ENCODE measurements at places on chromosomes 2 and 18. TPM values are rescaled to one million over a fixed set of nuclear protein-coding genes. Genes with fewer than 3 reads are reported as not detected.

The MRPS9 gene
- polyA plus RNA-seq: 27.7 TPM

The LDLRAD4 gene
- not detected for polyA plus RNA-seq

The EGR4 gene
- not detected for polyA plus RNA-seq

The CBLN2 gene
- not detected for polyA plus RNA-seq

The SLC4A5 gene
- 0.20 TPM for polyA plus RNA-seq

The DLX2 gene
- 0.44 TPM for polyA plus RNA-seq

The CCDC85A gene
- 1.5 TPM for polyA plus RNA-seq

The FAHD2A gene
- polyA plus RNA-seq: 34.0 TPM
